GM18507 (cell line): ENCODE measurements at places on chromosomes 5 and 9.

GRCh38 chr9:137325799-137326198 lies 23.7 kb upstream of the NRARP start:
- no peak for DNase-seq

- DNase-seq, result no peak
Observed at GRCh38 chr5:121027636-121028035, 563.5 kb downstream of the PRR16 start.

DNA sequence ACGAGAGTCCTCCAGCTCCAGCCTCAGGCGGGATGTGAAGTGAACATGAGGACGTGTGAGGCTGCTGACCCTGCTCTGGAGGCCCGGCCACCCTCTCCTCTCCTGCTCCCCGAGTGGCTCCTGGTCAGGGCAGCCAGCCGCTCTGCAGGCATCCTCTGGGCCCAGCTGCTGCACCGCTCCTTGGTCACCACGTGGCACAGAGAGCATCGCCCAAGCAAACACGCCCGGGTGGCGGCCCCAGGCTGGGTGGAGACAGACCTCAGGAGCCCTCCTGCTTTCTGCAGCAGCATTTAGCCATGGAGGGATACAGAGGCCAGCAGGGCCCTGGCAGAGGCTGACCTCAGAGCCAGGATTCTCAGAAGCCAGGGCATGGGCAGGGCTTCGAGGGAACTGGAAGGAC lies 69.7 kb upstream of the SARDH start:
- DNase-seq, result no peak

GRCh38 chr9:93480728-93481324 lies 27.4 kb upstream of the FAM120AOS start:
- no peak for DNase-seq

- DNase-seq, result no peak
Observed at GRCh38 chr9:83291196-83291595, 228.3 kb upstream of the RASEF start.

GRCh38 chr5:103827976-103828375 lies 265.4 kb upstream of the NUDT12 start:
- no peak for DNase-seq
